ENCODE measurements at places on chromosomes 2 and 18. TPM values are rescaled to one million over a fixed set of nuclear protein-coding genes. Genes with fewer than 3 reads are reported as not detected.

SSB gene
- 72.5 TPM for total RNA-seq

DNA sequence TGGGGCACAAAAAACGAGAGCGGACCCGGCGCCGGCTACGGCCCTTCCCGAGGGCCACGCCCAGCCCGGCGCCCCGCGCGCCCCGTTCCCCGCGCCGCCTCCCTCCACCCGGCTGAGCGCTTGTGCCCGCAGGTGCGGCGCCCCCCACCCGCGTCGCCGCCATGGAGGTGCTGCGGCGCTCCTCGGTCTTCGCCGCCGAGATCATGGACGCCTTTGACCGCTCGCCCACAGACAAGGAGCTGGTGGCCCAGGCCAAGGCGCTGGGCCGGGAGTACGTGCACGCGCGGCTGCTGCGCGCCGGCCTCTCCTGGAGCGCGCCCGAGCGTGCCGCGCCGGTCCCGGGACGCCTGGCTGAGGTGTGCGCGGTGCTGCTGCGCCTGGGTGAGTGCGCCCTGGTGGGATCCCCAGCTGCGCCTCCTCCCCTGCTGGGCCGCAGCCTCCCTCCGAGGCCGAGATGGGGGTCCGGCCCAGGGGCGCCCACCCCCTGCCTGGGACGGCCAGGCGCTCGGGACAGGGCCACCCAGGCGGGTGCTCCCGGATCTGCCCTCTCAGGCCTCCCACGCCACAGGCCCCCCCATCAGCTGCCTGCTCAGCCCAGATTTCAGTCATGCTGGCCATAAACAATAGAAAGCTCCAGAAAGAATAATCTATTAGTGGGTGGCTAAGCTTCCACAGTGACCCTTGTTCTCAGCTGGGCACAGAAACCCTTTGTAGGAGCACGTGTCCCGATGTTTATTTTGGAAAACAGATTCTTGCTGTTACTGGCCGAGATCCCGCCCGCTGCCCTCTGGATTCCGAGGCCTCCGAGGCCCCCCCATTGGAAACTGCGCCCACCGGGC is 997 bp downstream of the BOK start:
- no peak for DNase-seq

GRCh38 chr18:79874553-79875530 is 76.6 kb downstream of the SLC66A2 start:
- no peak for DNase-seq

DNA sequence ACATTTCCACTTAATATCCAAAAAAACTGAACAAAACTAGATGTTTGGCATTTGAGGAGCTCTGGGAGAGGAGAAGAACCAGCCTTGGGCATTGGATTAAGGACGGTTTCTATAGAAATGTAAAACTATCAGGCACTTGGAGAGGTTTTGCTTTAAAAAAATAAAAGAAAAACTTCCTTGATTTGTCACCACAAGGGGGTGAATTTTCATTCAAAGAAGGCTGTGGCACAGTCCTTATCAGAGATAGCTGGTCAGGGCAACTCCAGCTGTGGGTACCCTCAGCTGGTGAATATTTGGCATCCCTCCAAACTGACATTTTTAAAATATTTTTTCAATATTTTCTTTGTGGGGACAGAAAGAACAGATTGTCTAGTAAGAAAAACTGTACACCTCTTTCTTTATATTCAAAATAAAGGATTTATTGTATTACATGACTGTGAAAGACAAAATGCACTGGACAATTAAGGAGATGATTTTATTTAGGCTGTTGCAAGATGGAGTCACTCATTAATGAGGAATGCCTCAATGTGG is 46.1 kb upstream of the TBC1D8 start:
- no peak for DNase-seq

NEMP2 gene
- total RNA-seq, result 6.4 TPM

TMEFF2 gene
- total RNA-seq, result 0.41 TPM

GPR75 gene
- 0.92 TPM for total RNA-seq

SERPINB5 gene
- 25.3 TPM for total RNA-seq

GRCh38 chr18:41501848-41502247 is 453.2 kb upstream of the PIK3C3 start:
- no peak for DNase-seq

- DNase-seq, result peak; percentile 49
Measured at GRCh38 chr18:36333414-36333813, 35.9 kb downstream of the FHOD3 start.

PTRHD1 gene
- 55.8 TPM for total RNA-seq

GPR155 gene
- total RNA-seq, result 13.3 TPM

- no peak for DNase-seq
Measured at GRCh38 chr18:78558948-78559347, 420.7 kb upstream of the SALL3 start.

DNA sequence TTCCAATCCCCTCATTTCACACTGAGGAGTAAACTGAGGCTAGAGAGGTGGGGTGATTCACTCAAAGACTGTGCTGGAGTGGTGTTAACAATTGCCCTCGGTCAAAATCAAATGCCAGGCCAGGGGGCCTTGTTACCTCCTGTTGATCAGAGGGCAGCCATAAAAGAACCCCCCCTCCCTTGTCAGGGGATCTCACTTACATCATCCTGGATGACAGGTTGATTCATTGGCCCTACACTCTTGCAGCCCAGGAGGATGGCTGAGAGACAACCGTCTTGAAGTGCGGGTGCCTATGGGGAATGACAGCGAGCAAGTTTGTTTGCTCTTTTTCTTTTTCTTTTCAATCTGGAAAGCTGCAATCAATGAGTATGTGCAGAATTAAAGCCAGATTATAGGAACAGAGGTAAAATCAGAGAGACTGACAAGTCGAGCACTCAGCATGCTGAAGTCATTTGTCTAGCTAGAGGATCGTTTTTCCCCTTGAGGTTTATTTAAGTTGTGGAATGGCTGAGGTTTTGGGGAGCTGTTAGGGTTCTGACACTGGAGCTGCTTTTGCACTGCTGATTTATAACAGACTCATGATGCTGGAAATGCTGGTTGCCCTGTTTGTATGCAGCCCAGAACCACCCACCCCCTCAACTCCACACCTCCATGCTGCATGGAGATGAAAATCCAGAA is 26.4 kb upstream of the NRP2 start:
- no peak for DNase-seq

LYPD1 gene
- total RNA-seq, result 3.6 TPM

PLB1 gene
- 2.4 TPM for total RNA-seq

DNA sequence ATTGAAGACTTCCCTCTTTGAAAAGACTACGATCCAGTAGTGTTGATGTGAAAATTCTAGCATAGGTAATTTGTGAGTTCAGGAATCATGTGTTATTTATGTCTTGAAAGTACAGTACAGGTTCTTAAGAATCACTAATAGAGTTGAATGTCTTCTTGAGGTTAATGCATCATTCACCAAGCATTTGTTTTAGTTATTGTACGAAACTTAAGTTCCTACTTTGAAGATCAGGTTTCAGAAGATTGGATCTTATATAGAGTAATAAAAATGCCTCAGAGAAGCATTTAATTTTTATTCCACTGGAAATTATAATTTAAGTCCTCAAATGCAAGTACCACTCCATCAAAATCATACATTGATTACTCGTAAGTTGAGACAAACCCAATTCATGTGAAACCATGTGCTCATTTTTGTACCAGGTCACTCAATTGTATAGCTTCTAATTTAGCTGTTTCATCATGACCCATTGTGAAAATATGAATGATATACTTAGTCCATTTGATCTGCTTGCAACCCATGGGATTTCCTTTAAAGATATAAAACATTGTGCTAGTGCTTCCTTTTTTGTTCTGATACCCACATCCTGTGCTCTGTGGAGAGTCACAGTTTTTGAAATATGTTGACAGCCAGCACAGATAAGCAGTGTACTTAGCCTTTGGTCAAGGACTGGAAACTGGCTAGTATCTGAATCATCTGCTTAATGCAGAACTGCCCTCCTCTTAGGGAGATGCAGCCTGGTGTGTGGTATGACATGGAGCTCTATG is 22.5 kb upstream of the RAB27B start:
- no peak for DNase-seq

- DNase-seq, result no peak
Measured at GRCh38 chr2:235583144-235583543, 89.3 kb downstream of the AGAP1 start.

DNA sequence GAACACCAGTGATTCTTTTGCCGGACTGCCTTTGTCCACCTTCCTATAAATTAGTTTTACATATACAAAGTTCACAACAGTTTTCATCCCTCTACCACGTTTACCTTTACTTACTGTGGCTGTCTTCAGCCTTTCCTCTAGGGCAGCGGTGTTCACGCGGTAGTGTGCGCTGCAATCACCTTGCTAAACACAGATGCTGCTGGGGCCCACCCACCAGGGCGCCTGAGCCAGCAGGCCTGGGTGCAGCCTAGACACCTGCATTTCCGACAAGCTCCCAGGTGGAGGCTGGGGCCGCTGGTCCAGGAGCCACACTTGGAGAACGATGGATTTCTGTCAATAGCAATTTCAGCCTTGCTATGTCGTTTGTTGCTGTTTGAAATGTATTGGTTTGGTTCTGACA is 83.1 kb downstream of the NDUFA10 start:
- no peak for DNase-seq

FBXO15 gene
- total RNA-seq, result 0.21 TPM

DNA sequence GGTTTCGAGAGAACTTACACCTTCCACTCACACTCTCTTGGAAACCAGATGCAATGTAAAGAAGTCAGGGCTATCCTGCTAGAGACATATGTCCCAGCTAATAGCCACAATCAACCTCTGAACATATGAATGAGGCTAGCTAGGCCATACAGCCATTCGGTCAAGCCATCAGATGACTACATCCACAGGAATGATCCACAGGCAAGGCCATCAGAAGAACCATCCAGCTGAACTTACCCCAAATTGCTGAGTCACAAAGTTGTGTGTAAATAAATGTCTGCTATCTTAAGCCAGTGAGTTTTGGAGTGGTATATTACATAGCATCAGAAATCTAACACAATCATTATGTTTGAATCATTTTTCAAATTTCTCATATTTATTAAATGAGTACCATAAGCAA is 5.2 kb upstream of the SPAST start:
- no peak for DNase-seq

DNA sequence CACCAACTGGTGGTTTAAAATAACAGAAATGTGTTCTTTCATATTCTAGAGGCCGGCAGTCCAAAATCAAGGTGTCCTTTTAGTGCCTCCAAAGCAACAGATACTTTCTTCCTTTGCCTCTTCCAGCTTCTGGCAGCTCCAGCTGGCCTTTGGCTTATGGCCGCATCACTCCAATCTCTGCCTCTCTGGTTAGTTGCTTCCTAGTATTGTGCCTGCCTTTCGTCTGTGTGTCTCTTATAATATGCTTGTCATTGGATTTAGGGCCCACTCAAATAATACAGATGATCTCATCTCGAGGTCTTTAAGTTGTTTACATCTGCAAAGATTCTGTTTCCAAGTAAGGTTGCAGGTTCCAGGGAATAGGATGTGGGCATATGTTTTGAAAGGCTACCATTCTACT is 855.2 kb upstream of the ID2 start:
- DNase-seq, result no peak
